ENCODE measurements at places on chromosomes 2 and 18.

DNA sequence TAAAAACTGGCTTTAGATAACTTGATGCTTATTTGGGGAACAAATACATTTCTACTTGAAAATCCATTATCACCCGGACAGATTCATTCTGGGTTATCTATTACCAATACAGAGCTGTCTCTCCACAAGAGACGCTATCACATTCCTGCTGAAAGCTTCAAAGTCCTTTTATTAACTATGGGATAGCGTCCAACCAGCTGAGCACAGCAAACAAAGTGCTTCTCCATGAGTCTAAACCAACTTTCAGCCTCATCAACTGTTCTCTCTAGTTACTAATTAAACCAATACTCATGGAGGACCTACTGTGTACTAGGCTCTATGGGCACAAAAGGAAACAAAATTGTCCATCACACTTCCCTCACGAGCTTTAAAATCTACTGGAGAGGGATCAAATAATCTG is 132.8 kb downstream of the L3MBTL4 start:
- DNase-seq: no peak

GRCh38 chr18:35290094-35290735 is at the start of gene ZSCAN30:
Gene ZSCAN30, minus strand, starts transcription at chr18:35290229. Its CDS starts 25,877 bp downstream, at chr18:35264352.
- peak; percentile 79 for DNase-seq

DNA sequence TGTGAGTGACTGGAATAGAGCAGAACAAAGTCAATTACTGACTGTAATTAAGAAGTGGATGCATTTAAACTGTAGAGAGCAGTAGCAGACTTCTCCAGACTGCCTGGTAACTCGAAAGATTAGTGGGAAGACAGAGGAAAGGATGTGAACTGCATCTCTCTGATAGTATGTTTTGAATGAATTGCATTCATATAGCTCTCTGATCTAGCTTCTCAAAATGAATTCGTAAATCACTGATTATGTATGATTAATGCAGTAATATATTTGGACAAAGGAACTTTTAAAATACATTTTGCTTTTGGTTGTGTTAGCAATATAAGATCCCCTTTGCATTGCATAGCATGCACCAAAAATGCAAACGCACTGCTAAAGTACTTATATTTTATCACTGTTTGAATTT is 304.0 kb downstream of the ARHGAP15 start:
- DNase-seq: no peak

GRCh38 chr2:201930831-201931230 is 102.8 kb upstream of the FZD7 start:
- DNase-seq: no peak

- DNase-seq: no peak
These were observed 63.0 kb downstream of the MAPK4 start for GRCh38 chr18:50622865-50623393.

DNA sequence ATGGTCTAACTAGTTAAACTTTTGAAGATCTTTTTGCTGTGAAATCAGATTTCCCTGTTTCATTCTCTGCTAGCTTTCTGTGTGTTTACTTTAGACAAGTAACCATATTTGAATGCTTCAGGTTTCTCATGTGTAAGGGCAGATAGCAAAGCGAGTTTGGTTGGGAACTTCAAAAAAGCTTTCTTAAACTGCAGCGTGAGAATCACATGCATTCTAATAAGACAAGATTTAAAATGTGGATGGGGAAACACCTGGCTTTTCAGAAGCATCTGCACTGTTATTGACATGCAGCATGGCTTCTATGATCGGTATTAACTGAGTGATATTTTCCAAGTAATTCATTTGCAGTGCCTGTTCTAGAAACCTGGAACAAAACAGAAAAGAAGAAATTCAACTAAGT is 119.3 kb downstream of the ABCA12 start:
- DNase-seq: no peak

DNA sequence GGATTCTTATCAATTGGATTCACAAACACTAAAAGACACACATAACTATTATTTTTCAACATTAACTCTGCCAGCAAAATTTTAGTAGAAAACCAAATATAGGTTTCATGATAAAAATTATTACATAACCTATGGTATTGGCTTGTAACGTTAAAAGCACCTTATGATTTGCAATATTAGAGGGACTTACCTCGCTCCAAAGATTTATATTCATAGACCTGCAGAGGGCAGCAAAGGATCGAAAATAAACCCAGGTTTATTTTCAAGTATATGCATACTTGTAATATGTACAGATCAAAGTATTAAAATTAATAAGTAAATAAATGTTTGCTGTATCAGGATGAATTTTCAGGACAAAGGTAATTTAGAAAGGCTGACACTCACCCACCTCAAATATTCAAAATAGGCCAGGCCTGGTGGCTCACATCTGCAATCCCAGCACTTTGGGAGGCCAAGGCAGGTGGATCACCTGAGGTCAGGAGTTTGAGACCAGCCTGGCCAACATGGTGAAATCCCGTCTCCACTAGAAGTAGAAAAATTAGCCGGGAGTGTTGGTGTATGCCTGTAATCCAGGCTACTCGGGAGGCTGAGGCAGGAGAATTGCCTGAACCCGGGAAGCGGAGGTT is 45.3 kb downstream of the LRPPRC start:
- DNase-seq: no peak

DNA sequence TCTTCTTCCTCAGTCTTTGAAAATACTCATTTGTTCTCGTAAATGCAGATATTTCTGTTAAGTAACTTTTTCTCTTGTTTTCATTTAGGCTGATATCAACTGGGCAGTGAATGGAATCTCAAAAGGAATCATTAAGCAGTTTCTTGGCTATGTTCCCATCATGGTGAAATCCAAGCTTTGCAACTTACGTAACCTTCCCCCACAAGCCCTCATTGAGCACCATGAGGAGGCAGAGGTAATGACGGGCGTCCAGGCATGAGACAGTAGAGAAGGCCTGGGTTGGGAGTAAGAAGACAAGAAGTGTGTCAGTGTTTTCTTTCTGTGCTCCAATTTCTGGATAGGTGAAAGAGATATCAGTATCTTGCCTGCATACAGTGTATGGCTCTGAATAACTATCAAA is 5.1 kb downstream of the POLR1B start:
- no peak for DNase-seq

GRCh38 chr2:2839393-2839781 is 508.3 kb upstream of the MYT1L start:
- peak; percentile 38 for DNase-seq

- no peak for DNase-seq
These were observed 4.9 kb upstream of the CNDP1 start for GRCh38 chr18:74529378-74529777.

DNA sequence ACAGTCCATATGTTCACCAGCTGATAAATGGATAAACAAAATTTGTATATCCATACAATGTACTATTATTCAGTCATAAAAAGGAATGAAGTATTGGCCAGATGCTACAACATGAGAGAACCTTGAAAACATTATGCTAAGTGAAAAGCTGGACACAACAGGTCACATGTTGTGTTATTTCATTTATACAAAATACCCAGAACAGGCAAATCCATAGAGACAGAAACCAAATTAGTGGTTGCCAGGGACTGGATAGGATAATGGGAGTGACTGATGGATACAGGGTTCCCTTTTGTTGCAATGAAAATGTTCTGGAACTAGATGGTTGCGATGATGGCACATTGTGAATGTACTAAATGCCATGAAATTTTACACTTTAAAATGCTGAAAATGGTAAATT is 10.2 kb upstream of the PCARE start:
- DNase-seq: no peak

DNA sequence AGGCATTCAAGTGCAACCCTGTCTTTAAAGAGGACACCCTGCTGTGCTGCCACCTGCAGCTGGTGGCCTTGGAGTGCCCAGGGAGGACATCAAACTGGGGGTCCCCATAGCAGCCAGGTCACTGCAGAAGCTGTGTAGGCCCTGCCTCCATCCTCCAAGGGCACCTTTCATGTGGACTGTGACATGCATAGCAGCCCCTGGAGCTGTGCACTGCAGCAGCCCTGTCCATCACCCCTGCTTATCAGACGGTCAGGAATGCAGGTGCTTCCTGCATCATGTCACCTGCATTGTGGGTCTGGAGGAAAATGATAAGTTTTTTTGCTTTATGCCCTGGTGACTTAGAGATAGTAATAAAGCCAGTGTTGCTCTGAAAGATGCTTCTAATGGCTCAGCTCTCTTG is 155.7 kb downstream of the DYSF start:
- peak; percentile 53 for DNase-seq

- no peak for DNase-seq
These were observed 91.7 kb upstream of the ASB18 start for GRCh38 chr2:236355911-236356310.

DNA sequence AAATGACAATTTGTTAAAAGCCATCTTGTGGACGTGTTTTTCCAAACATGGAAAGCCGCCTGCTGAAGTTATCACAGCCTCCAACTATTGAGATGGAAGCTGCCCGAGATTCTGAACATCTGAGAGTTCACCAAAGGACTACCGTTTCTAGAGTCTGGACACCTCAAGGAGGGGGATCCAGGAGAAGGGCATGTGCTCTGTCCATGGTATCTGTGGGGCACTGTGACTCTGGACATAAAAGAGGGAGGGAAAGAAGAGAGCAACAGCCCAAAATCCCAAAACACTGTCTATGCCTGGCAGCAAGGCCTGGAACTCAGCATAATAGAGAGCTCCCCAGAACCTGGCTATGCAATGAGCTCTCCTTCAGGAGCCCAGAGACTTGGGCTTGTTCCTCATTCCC is 319.9 kb downstream of the EN1 start:
- no peak for DNase-seq
